ENCODE measurements at places on chromosomes 13 and 19.

GRCh38 chr13:35630551-35631275 is 154.2 kb upstream of the MAB21L1 start:
- no peak for DNase-seq

DNA sequence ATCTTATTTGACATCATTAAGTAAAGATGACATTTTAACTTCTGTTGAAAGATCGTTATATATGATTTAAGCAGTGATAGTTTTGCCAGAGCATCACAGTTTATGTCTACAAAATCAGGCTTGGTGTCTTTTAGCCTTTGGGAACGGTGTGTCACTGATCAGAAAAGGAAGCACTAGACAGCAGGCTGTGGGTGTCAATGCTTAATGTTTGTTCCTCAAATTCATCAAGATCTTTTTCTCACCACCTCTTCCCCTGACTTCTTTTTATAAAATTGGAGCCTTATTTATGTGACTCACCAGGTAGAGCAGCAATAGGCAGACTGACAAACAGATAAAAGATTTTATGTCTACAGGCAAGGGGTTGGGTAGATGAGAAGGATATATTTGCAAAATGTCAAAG is 1558.5 kb downstream of the EFNB2 start:
- DNase-seq = no peak

DNA sequence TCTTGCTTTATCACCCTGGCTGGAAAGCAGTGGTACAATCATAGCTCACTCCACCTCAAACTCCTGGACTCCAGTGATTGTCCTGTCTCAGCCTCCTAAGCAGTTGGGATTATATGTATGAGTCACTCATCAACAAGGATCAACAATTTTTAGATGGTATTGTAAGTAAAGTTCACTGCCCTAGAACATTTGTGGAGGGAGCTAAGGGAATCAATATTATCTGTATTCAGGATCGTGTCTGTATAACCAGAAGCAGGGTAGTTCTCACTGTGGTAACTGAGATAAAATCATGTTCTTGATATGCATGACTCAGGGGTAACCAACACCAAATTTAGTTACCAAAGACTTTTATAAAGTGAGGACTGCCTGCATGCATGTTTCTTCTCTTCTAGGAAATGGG is 27.0 kb downstream of the ZMYM5 start:
- DNase-seq = no peak

DNA sequence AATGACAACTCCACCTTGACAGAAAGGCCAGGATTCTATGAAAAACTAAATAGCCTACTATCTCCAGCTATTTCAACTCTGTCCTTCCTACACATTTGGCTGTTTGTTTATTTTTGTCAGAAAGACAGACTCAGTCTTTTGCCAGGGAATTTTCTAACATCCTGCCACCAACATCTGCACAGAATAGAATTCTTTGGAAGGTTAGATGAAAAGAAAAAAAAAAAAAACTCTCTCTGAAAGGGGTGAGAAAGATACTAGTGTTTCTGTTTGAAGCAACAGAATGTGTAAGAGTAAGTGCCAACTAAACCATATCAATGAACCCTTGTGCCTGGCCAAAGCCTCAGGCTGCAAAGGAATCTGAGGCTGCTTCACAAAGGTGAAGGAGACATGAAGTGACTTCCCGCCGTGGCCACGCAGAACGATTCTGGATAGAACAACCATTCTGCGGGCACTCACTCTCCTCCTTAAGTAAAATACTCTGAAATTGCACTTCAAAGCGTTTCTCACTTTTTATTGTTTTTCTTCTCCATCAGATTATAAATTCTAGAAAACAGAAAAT is 498.2 kb downstream of the IRS2 start:
- DNase-seq = no peak

DNA sequence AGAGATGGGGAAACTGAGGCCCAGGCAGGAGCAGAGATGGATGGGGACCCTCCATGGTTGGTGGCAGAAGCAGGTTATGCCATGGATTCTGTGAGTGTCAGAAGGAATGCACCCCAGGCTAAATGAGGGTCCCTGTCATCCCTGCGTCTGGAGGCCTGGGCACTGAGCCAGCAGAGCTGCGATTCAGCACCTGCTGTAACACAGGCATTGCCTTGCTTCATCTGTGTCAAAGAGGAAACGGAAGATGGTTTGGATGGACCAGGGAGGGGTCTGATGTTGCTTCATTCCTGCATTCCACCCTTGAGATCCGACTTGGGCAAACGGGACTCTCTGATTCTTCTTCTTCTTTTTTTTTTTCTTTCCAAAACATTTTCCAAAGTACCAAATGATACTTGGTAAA is 1.2 kb downstream of the C5AR1 start:
- DNase-seq = no peak

DNA sequence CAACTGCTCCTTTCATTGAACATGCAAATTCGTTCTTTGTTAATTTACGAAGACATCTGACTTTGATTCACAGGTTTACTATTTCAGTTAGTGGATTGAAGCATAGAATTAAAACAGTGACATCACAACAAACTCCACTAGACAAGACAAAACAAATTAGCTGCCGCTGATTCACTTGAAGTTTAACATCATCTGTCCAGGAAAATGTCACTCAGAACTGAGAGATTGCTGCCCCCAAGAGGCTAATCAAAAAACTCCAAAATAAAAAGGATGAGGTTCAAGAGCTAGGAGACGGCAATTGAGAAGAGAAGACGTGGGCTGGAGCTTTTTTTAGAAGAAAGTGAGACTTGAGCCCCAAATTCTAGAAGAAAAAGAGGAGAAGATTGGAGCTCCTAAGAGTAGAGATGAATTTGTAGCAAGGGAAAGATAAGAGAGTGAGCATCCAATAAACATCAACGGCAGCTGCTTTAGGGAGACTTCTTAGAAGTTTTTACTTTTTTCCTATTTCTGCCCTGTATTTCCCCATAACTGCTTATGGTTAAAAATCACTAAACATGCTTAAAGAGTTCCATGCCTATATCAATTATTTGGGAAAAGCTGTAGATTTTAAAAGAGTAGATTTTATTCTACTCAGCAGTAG is 40.8 kb upstream of the TPP2 start:
- DNase-seq = peak; percentile 73

DNA sequence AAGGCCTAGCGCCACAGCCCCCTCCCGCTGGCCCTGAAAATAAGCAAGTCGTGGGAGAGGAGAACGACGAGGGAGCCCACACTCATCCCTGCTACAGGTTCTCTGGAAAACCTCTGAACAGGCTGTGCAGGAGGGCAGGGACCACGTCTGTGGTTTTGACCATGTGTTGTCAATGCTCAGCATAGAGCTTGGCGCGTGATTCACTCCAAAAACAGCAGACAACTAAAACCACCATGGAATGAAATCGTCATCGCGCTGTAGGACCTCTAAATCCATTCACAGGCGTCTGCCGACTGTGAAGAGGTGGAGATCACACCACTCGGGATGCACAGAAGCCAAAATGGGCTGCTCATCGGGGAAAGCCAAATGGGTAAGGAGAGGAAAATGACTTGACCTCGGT is 121.3 kb downstream of the COL4A1 start:
- DNase-seq = no peak

DNA sequence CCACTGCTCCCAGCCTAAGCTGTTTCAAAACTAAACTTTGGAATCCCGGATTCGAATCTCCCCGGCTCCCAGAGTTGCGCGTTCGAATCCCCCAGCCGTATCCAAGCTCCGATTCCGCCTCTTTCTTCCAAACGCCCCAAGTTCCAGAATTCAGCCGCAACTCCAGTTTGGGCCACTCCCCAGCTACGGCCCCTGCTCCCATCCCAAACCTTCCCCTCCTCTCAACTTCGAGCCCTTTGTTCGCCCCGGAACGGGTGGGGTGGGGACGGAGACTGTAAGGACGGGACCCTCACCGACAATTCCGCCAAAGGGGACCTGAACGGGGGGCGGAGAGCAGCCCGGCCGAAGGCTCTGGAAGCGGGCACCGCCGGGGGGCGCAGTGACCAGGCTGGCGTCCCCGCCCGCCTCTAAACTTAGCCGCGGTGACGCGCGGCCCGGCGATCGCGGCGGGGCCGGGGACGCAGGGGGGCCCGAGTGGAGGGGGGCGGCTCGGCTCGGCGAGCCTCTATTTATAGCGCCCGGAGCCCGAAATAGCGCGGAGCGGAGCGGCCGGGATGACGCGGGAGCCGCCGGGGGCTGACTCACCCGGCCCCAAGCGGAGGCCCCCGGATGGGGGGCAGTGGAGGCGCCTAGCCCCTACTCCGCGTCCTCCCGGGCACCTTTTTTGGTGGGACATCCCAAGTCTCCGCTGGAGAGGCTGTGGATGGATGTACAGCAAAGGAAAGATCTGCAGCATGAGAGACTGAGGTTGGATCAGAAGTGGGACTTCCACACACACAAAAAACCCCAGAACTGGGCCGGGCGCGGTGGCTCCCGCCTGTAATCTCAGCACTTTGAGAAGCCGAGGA is 4.9 kb upstream of the ERCC1 start:
- no peak for DNase-seq

DNA sequence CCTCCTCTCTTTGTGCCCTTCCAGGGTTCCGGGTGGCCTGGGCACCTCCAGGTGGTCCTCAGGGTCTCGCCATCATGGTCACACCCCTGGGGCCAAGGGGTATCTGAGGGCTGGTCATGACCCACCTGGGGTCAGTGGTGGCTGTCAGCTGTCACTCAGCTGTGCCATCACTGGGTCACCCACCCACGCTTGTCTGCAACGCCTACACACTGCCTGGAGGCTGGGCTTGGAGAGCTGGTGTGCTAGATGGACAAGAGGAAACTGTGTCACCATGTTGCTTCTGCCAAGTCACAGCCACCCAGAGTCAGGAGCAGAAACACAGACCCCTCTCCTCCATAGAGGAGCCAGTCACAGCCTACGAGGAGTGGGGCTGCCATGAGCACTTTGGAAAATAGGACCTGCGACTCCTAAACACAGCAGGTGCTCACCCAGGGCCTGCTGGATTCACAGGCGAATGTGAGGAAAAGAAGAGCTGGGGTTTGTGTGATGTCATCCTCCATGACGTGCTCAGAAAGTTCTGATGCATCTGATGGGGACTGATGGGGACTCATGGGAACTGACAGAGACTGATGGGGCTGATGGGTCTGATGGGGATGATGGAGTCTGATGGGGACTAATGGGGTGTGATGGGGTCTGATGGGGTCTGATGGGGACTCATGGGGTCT is 10.7 kb upstream of the GRTP1 start:
- no peak for DNase-seq

Measured in NCI-H187 treated with DMSO at 0.1 percent for 48 hours (cell line).